ENCODE measurements at places on chromosomes 12 and 14. TPM values are rescaled to one million over a fixed set of nuclear protein-coding genes. Genes with fewer than 3 reads are reported as not detected.

The LMO3 gene
- 162 TPM for total RNA-seq

The STYK1 gene
- 0.30 TPM for total RNA-seq

The MDGA2 gene
- not detected for total RNA-seq

The RTL1 gene
- not detected for total RNA-seq

GRCh38 chr12:131378176-131378842 lies 332.6 kb upstream of the SFSWAP start:
- DNase-seq = no peak

GRCh38 chr12:64059685-64060084 lies 162.4 kb downstream of the KICS2 start:
- no peak for DNase-seq

- no peak for DNase-seq
Measured at GRCh38 chr14:95125221-95125620, 32.1 kb downstream of the DICER1 start.

DNA sequence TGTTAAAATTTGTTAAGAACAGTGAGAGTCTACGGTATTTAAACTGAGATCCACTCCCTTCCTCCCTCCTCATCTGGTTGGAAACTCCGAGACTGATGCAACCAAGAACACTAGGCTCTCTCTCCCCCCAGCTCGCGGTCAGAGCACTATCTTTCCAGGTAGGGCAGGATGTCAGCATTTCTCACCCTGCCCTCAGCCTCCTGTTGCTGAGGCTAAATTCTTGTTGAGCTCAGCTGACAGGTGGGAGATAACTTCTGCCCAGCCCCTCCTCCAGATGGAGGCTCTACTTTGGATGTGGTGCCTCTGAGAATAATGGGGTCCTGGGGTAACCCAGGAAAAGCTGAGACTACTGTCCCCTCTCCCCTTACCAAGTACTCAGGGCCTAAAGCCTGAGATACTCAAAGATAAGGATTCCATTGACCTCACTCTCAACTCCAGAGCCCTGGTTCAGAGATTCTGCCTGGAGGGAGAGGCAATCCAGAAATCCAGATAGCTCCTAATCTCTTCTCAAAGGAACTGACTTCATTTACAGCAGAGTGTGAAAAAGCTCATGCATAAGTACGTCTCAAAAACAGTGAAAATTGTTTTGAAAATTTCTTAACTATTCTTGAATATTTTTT lies 110.1 kb downstream of the EML5 start:
- DNase-seq = no peak

- no peak for DNase-seq
Measured at GRCh38 chr12:11953523-11953922, 117.2 kb upstream of the BCL2L14 start.

DNA sequence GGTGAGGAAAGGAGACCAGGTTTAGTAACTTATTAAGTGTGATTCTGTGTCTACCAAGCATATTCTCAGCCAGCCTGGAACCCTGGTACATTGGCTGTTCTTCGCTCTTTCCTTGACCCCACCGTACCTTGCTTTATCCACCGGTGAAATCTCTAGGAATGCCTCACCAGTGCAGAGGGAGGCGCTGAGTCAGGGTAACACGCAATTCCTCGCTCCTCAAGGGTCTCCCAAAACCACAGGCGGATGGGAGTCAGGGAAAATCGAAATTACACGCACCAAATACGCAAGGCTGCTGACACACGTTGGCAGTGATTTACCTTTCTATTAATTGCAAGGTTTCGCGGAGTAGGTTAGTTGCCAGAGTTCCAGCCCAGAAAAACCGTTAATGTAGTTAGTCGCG lies 845 bp downstream of the L3HYPDH start:
- no peak for DNase-seq

GRCh38 chr12:4957761-4958160 lies 48.1 kb downstream of the KCNA1 start:
- DNase-seq = no peak

GRCh38 chr14:68654471-68654941 lies 138.4 kb downstream of the ZFP36L1 start:
- no peak for DNase-seq

GRCh38 chr14:49512571-49512970 lies 73.6 kb downstream of the RPS29 start:
- no peak for DNase-seq

DNA sequence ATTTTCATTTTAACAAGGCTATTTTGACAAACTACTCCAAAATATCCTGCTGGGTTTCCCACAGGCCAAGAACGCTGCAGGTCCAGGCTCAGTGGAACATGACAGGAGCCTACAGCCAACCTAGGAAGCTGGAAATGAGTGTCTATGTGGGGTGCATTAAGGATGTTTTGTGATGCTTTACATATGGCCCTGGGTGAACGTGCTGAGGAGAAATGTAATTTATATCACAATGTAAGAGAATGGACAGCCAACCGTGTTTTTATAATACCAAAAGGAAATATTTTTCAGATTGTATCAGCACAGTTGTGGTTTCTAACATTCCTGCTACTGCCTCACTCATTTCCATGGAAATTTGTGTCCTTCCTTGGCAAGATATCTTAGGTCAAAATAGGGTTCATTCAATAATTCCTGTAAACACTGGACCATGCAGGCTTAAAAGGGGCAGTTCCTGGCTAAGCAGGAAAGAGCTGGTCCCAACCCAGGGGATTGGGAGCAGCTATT lies 51.5 kb downstream of the ST8SIA1 start:
- DNase-seq = no peak

GRCh38 chr14:96666088-96666487 lies 131.1 kb upstream of the VRK1 start:
- no peak for DNase-seq

GRCh38 chr12:88544991-88545980 lies 35.0 kb downstream of the KITLG start:
- DNase-seq = no peak

DNA sequence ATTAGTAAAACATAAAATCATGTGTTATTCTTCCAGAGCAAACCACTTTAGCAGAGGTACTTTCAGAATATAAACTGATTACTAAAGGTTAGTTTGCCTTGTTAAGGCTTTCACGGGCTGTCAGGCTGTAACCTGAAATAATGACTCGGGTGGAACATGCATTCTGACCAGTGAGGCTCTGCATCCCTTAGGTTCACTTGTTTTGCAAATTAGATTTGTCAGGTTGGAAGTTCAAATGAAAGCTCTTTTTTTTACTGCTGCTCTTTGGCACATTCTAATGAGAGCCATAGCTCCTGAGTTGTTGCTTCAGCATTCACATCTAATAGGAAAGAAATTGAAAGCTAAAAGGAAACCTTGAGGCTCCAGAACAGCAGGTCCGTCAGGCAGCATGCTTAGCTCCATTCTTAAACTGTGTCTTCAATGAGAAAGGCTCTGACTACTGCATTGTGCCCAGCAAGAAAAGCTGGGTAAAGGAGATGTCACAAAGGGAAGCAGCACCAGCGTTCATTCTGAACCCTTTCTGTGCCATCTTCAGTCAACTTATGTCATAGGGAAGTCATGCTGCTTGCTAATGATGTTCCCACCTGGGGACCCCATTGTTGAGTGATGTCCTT lies 445.5 kb upstream of the FBXO33 start:
- no peak for DNase-seq

- DNase-seq = no peak
Measured at GRCh38 chr12:49664591-49665239, 41.4 kb downstream of the PRPF40B start.

DNA sequence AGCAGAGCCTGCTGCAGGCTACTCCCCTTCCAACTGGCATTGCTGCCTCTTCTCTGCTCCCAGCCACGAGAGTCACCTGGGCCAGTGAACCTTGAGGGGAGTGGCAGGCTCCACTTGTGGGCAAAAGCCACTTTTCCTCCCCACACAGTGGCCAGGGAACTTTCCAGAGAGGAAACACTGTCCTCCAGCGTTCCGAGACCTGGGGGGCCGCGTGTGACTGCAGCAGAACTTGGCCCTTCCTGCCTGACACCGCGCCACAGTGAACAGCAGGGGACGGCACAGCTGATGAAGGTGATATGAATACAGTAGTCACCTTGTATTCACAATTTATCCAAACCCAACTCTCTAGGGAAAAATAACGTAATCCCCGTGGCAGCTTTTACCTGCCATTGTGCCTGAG lies 114.9 kb downstream of the PIWIL1 start:
- no peak for DNase-seq
